ENCODE measurements at places on chromosomes 7 and 10. TPM values are rescaled to one million over a fixed set of nuclear protein-coding genes. Genes with fewer than 3 reads are reported as not detected.

FAM241B gene
- 15.6 TPM for total RNA-seq

NUTM2E gene
- total RNA-seq: 0.47 TPM

RAMP3 gene
- total RNA-seq: not detected

XPNPEP1 gene
- total RNA-seq: 35.2 TPM

ZSCAN25 gene
- 10.0 TPM for total RNA-seq

HKDC1 gene
- 11.8 TPM for total RNA-seq

PNLIPRP3 gene
- total RNA-seq: not detected

SEM1 gene
- 573 TPM for total RNA-seq

CALHM3 gene
- 0.50 TPM for total RNA-seq

TMEM236 gene
- total RNA-seq: 0.06 TPM

SEMA3A gene
- 3.9 TPM for total RNA-seq

H2BK1 gene
- total RNA-seq: not detected

ZNF777 gene
- 20.2 TPM for total RNA-seq

FLNC gene
- total RNA-seq: 5.3 TPM

DOCK1 gene
- 18.8 TPM for total RNA-seq

SLIT1 gene
- 0.14 TPM for total RNA-seq

ZNF503 gene
- 6.7 TPM for total RNA-seq

GRID2IP gene
- total RNA-seq: not detected

ADCY1 gene
- total RNA-seq: 2.5 TPM

CDHR1 gene
- 0.11 TPM for total RNA-seq

HOXA6 gene
- 1.6 TPM for total RNA-seq

LBX1 gene
- not detected for total RNA-seq

TFR2 gene
- total RNA-seq: 2.2 TPM

OPN1SW gene
- total RNA-seq: not detected

CHRM2 gene
- total RNA-seq: not detected

ADAM12 gene
- 4.3 TPM for total RNA-seq

RAPGEF5 gene
- total RNA-seq: 0.25 TPM

CFAP69 gene
- total RNA-seq: 1.7 TPM
